Uterus (tissue), 4 donors: ENCODE measurements at places on chromosomes 12 and 14.

DNA sequence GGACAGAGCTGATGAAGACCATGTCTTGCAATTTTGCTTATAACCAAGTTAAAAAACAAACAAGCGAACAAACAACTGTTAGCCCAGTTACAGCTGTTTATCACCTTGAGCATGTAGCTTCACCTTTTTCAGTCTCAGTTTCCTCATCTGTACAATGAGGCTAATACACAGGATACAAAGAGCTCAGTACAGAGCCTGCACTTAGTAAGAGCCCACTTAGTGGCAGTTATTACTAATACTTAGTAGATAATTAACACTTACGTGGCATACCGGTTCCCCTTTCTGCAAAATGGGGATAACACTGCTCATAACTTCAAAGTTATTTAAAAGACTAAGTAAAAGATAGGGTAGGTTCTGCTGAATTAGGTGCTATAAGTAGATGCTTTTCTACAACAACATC is 228.0 kb downstream of the MON2 start:
- no peak for DNase-seq

- DNase-seq, result peak; percentile 66
Measured at GRCh38 chr14:104865631-104866441, 768 bp downstream of the CEP170B start.

GRCh38 chr12:70648831-70649230 is 11.6 kb upstream of the PTPRB start:
- DNase-seq, result no peak

GRCh38 chr14:71354801-71355200 is 447.5 kb downstream of the PCNX1 start:
- DNase-seq, result no peak

- no peak for DNase-seq
Measured at GRCh38 chr12:21528953-21529352, 2.9 kb downstream of the SPX start.

GRCh38 chr14:96747006-96747405 is 50.2 kb upstream of the VRK1 start:
- no peak for DNase-seq

DNA sequence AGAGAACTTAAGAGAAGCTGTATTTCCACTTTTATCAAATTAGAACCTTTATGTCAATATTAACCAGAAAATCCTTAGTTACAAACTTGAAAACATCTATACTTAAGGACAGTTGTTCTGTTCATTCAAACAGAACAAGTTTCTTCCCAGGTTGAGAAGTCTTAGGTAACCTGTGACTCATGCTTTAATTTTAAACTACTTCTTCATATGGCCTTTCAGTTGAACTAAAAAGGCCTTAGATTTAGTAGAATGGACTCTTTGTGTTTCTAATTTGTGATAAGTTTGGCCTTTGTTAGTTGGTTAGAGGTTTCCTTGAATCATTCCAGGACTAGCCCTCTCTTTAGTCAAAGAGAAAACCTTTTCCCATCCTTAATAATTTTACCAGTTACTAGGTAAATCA is 274.2 kb downstream of the FUT8 start:
- no peak for DNase-seq

DNA sequence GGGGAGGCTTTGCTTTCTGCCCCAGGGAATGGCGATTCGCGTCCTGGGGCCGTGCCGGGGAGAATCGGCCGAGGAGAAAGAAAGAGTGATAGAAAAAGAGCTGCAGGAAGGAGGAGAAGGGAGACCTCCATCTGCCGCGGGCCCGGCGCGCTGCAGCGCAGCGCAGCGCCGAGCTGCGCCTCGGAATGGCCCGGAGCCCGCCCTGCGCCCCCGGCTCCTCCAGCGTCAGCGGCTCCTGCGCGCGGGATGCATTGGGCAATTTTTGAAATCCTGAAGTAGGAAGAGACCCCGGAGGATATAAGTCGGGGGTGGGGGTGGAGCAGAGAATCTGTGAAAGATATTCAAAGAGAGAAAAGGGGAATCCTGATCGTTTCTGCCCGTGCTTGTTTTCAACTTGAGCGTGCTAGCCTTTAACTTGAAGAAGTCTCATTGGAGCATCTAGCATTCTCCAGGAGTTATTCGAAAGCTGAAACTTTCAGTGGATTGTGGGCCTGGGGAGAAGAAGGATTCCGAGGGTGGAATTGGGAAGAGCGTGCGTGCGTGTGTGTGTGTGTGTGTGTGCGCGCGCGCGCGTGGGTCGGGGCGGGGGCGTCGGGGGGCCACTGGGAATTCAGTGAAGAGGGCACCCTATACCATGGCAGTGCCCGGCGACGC is 441 bp downstream of the PDE3A start:
- DNase-seq, result peak; percentile 40

GRCh38 chr14:81371802-81372201 is 28.3 kb downstream of the STON2 start:
- no peak for DNase-seq

- no peak for DNase-seq
Measured at GRCh38 chr12:5430641-5431603, 986 bp upstream of the NTF3 start.

DNA sequence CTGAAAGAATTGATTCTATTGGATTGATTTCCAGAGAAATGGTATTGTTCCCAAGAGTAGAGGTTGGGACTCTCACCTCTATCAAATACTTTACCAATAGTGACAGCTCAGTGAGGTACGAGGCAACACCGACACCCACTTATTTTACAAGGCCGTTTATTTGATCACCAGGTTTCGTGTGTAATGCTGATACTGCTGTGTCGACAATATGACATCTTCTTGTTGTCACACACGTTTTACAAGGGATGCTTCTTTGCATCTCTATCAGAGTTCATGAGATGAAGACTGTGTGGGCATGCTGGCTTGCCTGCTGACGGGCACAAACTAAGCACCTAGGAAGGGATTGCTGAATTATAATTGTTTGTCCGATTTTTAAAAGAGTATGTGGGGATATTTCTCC is 217.8 kb upstream of the EGLN3 start:
- no peak for DNase-seq

DNA sequence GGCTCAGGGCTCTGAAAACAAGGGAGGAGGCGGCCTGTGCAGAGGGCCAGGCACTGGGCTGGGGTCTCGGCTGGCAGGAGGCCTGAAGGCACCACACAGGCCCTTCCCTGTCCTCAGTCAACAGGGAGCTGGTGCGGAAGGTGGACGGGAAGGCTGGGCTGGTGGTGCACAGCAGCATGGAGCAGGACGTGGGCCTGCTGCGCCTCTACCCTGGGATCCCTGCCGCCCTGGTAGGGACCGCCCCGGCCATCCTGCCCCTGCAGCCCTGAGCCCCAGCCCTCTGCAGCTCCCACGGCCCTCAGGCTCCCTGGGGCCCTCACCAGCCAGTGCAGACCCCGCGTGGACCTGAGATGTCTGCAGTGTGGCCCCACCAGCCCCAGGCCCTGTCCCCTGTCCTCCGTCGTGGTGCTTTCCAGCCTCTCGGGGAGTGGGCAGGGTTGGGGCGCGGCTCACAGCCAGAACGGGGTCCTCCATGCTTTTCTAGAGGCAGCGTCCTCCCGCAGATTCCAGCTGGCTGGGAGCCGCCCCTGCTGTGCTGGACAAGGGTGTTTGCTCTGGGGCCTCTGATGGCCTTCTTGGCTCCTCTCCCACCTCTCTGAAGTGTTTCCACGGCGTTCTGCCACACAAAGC is 18.1 kb downstream of the ASPG start:
- DNase-seq, result no peak

- no peak for DNase-seq
Measured at GRCh38 chr14:24436355-24437019, 6.1 kb downstream of the SDR39U1 start.

GRCh38 chr12:85016413-85016812 is 19.7 kb downstream of the TSPAN19 start:
- no peak for DNase-seq

GRCh38 chr12:112447106-112447505 is 28.4 kb downstream of the PTPN11 start:
- no peak for DNase-seq

DNA sequence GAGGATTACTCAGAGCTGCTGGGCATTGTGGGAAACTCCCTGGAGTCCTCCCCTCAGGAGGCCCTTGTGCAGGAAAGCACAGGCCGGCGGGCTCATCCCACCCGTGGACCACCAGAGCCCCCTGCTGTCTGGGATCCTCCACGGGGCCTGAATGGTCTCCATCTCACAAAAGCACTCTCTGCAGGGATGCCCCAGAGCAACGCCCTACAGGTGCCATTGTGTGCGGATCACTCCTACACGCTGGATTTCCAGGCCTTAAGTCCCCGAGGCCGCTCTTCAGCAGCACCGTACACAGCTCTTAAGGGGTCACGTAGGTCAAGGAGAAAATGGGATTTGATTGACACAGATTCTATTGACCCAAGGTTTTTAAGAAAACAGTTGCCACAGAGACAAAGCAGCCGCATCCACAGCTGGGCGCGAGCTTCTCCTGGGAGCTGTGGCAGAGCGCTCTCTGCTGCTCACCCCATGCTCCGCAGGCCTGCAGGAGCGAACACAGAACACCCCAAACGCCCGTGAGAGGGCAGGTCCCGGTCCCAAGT is 36.7 kb upstream of the RIMBP2 start:
- DNase-seq, result no peak

DNA sequence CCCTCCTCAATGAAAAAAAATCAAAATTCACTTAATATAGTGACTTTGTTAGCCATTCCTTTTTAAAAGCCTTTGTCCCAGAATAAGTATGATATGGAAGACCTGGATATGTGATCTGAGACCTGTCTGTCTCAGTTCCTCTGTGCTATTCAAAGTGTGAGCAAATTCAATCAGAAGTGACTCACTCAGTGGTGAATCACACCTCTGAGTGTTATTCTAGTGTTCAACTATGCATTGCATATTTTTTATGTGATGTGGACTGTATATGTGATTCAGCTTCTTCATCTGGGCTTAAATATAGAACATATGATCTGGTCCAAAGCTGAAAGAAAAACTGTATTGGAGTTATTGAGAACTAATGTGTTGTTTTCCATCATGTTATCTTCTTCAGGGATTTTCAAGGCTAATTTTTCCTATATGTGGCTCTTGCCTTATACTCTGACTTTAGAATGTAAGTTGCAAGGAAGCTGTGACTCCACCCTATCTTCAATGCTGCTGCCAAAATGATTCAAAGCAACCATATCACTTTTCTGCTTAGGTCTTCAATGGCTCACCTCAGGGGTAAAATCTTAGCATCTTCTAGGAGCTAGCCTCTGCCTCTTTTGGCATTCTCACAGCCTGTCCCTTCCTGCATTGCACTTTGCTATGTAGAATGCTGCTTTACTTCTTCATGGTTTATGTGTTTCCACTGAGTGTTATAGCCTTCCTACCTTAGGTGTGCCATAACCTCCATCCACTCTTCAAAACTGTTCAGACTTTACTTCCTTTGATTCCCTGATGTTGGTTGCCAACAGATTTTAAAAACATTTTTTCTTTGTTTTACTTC is 169.8 kb downstream of the OTOGL start:
- no peak for DNase-seq

- DNase-seq, result no peak
Measured at GRCh38 chr14:74691456-74691855, 21.4 kb downstream of the AREL1 start.

- no peak for DNase-seq
Measured at GRCh38 chr12:42039577-42039976, 105.1 kb downstream of the GXYLT1 start.

GRCh38 chr14:21917699-21918436 is 244.2 kb upstream of the OR4E1 start:
- DNase-seq, result no peak

GRCh38 chr14:72463291-72463866 is 430.5 kb downstream of the DPF3 start:
- DNase-seq, result no peak

DNA sequence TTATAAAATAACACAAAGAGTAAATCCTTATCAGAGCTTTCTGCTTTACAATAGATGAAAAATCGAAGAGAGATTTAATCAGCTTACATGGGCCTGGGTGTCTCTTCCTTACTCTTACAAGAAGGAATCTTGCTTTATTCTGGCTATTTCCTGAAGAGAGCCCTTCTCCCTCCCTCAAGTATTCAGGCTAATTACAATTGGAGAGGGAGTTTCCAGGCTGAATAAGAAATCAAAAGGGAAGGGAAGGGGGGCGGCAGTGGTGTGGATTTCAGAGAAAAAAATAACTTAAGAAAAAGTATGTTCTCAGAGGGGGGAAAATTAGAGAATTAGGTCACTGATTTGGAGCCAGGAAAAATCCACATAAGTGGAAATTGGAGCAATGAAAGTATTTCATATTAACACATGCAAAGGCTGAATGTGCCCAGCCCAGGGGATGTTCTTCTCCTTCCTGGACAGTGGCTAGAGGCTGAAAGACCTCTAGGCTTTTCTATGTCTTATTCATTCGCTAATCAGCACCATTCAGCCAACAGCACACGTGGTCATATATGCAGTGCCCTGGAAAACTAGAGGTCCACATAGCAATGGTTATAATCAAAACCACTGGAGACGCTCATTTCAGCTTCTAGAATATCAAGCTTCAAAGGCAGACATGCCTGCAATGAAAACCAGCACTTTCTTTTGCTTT is 158.9 kb upstream of the BTG1 start:
- no peak for DNase-seq

- DNase-seq, result no peak
Measured at GRCh38 chr14:90499908-90500664, 103.3 kb downstream of the CALM1 start.

DNA sequence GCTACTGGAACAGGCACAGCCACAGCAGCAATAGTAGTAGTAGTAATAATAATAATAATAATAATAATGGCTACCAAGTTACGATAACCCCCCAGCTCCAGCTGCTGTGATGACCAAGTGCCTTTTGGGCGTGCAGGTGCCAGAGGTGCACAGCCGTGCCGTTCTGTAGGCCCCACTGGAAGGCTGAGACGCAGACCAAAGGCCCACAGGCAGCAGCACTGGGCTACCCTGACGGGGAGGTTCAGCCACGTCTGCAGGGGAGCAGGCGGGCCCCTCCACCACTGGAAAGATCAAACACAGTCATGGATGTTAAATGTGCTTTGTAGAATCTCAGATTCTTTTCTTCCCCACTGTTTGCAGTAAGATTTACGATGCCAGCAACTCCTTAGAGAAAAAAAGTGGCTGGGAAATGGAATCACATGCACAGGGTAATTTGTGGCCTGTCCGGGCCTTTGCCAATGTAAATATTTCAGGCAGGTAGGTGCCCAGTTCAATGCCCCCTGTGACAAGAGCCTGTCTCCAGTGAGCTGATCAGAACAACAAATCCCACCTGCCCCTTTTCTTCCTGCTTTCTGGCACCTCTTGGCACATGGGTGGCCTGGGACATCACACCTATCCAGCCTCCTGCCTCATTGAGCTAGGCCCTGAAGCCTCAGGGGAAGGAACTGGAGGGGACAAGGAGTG is 32.6 kb downstream of the CCDC85C start:
- DNase-seq, result peak; percentile 65

DNA sequence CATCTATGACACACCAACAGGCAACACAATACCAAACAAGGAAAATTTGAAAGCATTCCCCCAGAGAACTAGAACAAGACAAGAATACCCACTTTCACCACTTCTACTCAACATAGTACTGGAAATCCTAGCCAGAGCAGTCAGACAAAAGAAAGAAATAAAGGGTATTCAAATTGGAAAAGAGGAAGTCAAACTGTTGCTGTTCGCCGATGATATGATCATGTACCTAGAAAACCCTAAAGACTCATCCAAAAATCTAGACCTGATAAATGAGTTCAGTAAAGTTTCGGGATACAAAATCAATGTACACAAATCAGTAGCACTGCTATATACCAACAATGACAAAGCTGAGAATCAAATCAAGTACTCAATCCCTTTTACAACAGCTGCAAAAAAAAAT is 8.1 kb upstream of the ATL1 start:
- DNase-seq, result no peak

- no peak for DNase-seq
Measured at GRCh38 chr12:45050751-45051571, at the start of gene DBX2. DBX2 (minus strand) TSS chr12:45051099; CDS start chr12:45050927, 172 bp downstream.
